Activated CD8-positive, alpha-beta T cell treated with anti-CD3 and anti-CD28 coated beads for 36 hours (primary cell): ENCODE measurements at places on chromosomes 4 and X. TPM values are rescaled to one million over a fixed set of nuclear protein-coding genes. Genes with fewer than 3 reads are reported as not detected.

The KCND1 gene
- 2.6 TPM for total RNA-seq

The C4orf36 gene
- not detected for total RNA-seq

The TMPRSS11D gene
- not detected for total RNA-seq

The IL2RG gene
- total RNA-seq, result 310 TPM

The PHEX gene
- 22.7 TPM for total RNA-seq

The NLGN3 gene
- 0.63 TPM for total RNA-seq

The ZDHHC9 gene
- total RNA-seq, result 10.4 TPM

The GRIA3 gene
- not detected for total RNA-seq

The GJB1 gene
- not detected for total RNA-seq

DNA sequence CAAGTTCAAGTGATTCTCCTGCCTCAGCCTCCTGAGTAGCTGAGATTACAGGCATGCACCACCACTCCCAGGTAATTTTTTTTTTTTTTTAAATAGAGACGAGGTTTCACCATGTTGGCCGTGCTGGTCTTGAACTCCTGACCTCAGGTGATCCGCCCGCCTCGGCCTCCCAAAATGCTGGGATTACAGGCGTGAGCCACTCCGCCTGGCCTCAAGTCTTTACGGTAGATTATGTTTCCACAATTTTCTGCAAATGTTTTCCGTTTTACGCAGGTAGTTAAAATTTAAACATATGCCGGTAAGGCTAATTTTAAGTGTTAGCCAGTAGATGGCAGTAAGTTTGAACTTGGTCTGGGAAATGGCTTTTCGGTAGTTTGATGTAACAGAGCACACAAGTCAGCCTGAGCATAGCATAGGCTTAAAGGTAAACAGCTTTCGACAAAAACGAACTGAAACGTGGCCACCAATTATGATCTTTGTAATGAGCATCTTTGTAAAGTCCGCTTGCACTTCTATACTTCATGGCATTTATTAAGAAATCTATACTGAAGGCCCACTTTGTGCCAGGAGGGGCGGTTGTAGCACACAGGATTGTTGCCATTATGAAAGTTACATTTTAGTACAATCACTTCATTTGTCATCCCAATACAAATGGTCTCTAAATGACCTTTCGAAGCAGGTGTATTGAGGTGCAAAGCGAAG, 31.1 kb downstream of the CCKAR start:
- peaks cover 16% of the 10 kb centered on the region for H3K4me1 ChIP-seq
- no peaks in the 10 kb centered on the region for H3K36me3 ChIP-seq
- H3K27ac ChIP-seq, result no peak overlapping the region
- peak overlapping the region; percentile 20 for H3K4me3 ChIP-seq

DNA sequence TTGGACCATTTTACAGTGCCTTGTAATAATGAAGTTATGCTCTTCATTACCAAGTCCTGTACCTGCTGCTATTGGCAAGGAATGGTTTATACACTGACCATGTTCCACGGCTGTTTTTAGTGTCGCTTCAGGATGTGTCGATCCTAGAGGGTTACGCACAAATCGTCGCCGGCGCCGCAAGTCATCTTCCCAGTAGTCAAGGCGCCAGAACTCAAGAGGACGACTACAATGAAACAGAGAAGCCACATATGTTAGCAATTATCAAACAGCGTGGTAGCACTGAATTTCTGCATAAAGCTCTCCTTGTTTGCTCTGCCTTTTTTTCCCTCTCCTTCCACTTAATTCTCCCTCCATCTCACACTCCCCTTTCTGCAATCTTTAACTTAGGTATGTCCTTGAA, 17.0 kb downstream of the MAB21L2 start:
- no peaks in the 10 kb centered on the region for H3K4me1 ChIP-seq
- no peaks in the 10 kb centered on the region for H3K27me3 ChIP-seq
- H3K27ac ChIP-seq, result no peak overlapping the region
- no peak overlapping the region for H3K4me3 ChIP-seq

DNA sequence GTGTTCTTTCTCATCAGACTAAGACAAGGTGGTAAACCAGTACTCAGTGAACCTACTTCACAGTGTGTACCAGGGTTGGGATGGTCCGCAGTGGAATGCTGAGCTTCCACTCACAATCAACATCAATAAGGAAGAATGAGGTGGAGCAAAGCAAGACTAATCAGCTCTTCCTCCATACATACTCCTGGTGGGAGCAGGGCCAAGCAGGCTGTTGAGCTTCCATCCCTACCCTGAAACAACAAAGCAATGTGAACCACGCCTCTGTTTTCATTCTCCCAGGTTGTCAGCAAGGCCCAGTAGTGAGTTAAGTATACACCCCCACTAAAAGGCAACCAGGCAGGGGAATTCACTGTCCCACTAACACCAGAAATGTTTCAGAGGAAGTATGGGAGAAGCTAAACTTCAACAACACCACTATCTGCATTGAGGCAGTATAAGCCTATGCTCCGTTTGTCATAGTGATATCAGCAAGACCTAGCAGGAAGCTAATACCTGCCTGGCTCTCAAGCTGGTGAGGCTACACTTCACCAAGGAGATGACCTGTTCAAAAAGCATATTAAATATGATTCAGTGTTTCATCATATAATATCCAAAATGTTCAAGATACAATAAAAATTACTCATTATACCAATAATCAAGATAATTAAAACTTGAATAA, 109.5 kb downstream of the DDX60 start:
- no peak overlapping the region for H3K4me3 ChIP-seq
- H3K27me3 ChIP-seq, result no peaks in the 10 kb centered on the region
- H3K27ac ChIP-seq, result no peak overlapping the region
- H3K4me1 ChIP-seq, result no peaks in the 10 kb centered on the region
- no peak for DNase-seq

- no peaks in the 10 kb centered on the region for H3K36me3 ChIP-seq
- DNase-seq, result no peak
- no peak overlapping the region for H3K4me3 ChIP-seq
- no peak overlapping the region for H3K27ac ChIP-seq
- no peaks in the 10 kb centered on the region for H3K4me1 ChIP-seq
Observed at GRCh38 chr4:117135634-117136354, 50.4 kb upstream of the TRAM1L1 start.

DNA sequence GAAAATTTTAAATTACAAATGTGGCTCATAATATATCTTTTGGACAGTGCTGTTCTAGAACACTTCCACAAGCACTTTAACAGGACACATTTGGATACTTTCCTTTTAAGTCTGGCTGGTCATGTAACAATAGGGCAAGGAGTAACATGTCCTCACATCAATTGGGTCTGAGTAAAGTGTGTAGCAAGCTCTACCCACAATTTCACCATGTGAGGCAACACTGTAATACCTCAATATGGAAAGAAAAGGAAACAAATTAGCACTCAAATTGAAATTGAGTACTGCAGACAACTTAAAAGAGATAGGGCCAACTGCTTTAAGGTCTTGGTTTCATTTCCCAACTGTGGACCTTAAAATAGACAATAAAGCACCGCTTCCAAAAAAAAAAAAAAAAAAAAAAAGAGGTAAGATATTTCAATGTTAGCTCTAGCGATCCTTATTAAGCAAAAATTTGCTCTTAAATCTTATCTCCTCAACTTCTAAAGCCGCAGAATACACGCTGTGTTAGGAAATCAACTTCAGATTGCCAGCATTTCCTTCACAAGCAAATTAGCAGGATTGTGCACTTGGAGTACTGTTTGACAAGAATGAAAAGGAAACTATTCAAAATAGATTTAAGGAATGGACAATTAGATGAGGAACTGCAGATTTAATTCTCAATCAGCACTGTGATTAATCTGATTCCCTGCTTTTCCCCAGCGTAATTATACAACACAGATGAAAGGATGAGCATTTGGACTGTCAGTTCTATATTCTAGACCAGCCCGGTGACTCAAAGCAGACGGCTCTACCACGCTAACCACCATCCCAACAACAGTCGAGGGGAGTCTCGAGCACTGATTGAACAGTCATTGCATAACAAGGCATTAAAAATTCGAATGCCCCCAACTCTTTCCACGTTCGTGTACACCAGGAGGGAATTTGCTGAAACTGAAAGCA, 1.6 kb downstream of the CASK start:
- H3K4me1 ChIP-seq, result peaks cover 37% of the 10 kb centered on the region
- H3K27ac ChIP-seq, result peak overlapping the region; percentile 93
- peak overlapping the region; percentile 96 for H3K4me3 ChIP-seq
- no peaks in the 10 kb centered on the region for H3K27me3 ChIP-seq

DNA sequence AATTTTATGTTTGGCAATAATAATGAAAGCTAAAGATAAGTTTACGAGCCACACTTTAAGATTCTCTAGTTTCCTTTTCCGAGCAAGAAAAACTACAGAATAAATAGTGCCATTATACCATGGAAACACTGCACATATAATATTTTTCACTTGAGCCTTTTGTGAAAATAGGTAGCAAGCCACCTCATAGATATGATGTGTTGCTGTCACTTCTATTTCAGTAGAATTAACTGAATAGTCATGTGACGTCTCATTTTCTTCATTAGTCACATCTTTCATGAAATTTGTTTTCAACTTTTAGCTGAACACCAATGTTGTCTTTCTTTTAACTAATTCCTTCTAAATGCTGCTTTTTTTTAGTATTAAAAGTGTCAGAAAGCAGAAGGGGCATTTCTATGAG, 574.3 kb downstream of the INPP4B start:
- no peak overlapping the region for H3K27ac ChIP-seq
- DNase-seq, result no peak

DNA sequence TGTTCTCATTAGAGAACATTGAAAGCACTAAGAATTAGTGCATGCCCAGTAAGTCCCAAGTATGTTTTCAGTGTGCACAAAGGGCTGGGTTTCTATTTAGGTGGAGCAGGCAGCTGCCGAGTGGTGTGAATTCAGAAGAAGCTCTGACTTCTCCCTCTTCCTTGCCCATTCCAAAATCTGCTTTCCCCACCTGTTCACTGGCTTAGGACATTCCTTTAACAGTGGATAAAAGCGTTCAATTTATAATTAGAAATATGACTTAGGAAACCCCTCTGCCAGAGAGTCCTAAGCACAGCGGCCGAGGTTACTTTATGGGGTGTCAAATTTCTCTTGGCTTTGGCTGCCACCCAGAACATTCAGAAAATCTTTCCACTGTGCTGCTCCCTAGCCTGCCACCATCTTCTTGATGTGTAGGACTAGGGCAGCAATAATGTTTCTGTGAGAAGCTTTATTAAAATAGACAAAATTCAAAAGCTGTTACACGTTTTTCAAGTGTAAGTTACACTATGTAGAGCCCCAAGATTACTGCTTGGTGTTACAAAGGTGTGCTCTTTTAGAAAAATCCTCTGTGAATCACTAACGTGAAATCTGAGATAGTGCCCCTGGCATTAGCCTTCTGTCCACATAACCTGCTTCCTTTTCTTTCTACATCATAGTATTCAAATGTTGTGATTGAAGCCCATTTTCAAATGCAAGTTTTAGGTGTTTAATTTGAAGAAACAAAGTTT, 191.6 kb upstream of the ANKRD50 start:
- H3K27me3 ChIP-seq, result no peaks in the 10 kb centered on the region
- DNase-seq, result no peak
- H3K4me3 ChIP-seq, result no peak overlapping the region
- H3K27ac ChIP-seq, result no peak overlapping the region

DNA sequence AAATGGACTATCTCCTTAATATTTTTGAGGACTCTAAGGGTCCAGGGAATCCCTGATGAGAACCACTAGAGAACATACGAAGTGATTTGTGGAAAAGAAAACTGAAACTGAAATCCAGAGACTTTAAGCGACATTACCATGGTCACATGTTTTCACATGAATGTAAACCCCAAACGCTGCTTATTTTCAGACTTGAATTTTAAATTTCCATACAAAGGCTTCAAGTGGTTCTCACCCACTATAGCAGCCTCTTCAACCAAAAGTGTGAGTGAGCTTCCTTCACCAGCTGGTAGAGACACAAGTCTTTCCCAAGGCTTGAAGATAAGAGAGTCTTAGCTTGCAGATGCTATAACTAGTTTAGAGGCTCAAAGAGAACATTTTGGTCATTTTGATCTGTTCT, 232.7 kb downstream of the MGST2 start:
- no peak overlapping the region for H3K4me3 ChIP-seq
- H3K27ac ChIP-seq, result peak overlapping the region; percentile 22
- H3K4me1 ChIP-seq, result peaks cover 13% of the 10 kb centered on the region
- DNase-seq, result no peak
- H3K27me3 ChIP-seq, result no peaks in the 10 kb centered on the region

DNA sequence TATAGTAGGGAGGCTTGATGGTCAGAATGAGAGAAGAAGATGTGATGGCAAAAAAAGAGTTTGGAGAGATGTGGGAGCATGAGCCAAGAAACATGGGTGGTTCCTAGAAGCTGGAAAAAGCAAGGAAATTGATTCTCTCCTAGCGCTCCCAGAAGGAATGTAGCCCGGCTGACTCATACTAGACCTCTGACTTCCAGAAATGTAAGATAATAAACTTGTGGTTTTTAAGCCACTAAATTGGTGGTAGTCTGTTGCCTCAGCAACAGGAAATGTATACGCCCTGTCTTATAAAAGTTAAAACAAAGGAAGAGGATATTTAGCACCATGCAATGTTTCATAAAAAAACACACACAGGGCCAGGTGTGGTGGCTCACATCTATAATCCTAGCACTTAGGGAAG, 182.7 kb upstream of the PCDH7 start:
- H3K4me1 ChIP-seq, result no peaks in the 10 kb centered on the region
- H3K4me3 ChIP-seq, result no peak overlapping the region
- H3K27ac ChIP-seq, result no peak overlapping the region
- H3K36me3 ChIP-seq, result no peaks in the 10 kb centered on the region

DNA sequence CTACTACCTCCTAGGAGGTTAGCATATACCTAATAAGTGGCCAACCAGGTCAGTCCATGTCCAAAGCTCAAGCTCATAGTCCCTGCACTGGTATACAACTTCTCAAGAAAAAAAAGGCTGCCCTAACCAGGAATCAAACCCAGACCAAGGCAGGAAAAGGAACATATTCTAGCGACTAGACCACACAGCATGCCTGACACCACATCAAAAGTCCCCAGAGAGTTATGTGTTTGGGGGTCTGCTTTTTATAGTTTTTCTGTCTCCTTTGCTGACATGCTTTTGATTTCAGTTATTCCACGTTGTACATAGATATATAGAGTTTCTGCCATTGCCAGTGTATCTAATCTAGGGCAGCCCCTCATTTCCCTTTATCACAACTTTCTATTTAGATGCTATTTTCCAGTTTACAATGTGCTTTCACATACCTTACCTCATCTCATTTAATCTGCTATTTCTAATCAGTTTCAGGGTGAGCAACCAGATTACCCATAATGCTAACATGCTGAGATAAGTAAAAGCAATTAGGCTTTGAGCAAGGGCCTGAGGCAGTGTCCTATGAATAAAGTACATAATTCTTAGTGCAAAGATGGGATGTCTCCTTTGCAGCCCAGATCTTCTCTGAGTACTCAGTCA, 17.8 kb downstream of the ARHGEF6 start:
- H3K27ac ChIP-seq, result peak overlapping the region; percentile 85
- H3K4me3 ChIP-seq, result peak overlapping the region; percentile 41
- H3K27me3 ChIP-seq, result no peaks in the 10 kb centered on the region
- H3K36me3 ChIP-seq, result peaks cover 20% of the 10 kb centered on the region
- DNase-seq, result peak; percentile 34
- H3K4me1 ChIP-seq, result peaks cover 60% of the 10 kb centered on the region

- H3K4me1 ChIP-seq, result peaks cover 21% of the 10 kb centered on the region
- DNase-seq, result no peak
- no peaks in the 10 kb centered on the region for H3K36me3 ChIP-seq
- peak overlapping the region; percentile 31 for H3K4me3 ChIP-seq
- H3K27me3 ChIP-seq, result no peaks in the 10 kb centered on the region
Observed at GRCh38 chr4:75629239-75629638, 1.1 kb downstream of the CDKL2 start.
